ENCODE measurements at places on chromosomes 5 and 9.

- DNase-seq, result no peak
Measured at GRCh38 chr5:107341376-107342084, 329.2 kb downstream of the EFNA5 start.

- DNase-seq, result no peak
Measured at GRCh38 chr9:96411129-96411838, 6.9 kb downstream of the ZNF367 start.

GRCh38 chr9:10045598-10045997 is 567.2 kb downstream of the PTPRD start:
- no peak for DNase-seq

GRCh38 chr9:116767219-116767618 is 80.1 kb downstream of the TRIM32 start:
- no peak for DNase-seq

- DNase-seq, result no peak
Measured at GRCh38 chr5:80204808-80205614, 50.8 kb downstream of the SERINC5 start.

DNA sequence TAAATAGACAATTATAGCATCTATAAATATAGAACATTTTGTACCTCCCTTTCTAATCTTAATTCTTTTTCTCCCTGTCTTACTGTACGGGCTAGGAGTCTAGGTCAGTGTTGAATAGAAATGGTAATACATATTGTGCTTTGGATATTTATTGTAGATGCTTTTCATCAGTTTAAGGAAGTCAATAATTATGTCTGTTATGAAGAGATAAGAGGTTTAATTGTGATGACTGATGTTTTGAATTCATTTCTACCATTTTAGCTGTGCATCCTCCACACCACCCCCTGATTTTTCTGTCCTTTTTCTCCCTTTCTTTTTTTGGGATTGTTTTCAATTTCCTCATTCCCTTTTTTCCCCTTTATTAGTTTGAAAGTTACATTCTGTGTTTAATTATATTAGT is 95.8 kb downstream of the DOCK2 start:
- no peak for DNase-seq

DNA sequence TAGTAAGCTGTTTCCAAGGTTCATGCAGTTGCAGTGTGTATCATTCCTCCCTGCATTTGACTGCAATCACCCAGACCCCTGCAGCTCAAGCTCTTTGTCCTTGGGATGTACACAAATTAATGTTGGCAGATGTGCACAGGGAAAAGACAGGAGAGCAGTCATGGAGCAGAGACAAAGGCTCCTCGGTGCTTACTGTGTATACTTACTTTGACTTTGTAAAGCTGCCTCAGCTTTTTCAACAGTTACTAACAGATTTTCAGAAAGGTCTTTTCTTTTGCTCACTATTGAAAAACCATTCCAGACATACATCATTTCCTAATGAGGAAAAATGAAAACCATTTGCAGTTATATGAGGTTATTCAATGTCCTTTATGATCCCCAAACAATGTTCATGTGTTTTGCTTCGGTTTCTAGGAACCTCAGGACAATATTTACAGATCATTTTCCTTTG is 124.9 kb downstream of the TTC39B start:
- DNase-seq, result no peak

DNA sequence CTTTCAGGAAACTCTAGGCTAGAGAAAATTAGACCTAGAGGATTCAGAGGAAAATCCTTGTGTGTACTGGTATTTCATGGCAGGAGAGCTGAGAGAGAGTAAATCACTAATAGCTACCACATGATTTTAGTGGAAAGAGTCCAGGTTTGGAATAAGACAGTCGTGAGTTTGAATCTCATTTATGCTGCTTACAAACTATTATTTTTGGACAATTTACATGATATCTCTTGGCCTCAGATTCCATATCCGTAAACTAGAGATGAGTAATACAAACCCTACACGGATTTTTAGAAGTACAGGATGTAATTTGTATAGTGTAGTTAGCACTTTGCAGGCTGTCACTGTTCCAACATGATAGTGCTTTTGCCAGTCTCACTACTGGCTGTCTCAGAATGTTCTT is 2.7 kb downstream of the IL31RA start:
- DNase-seq, result no peak

DNA sequence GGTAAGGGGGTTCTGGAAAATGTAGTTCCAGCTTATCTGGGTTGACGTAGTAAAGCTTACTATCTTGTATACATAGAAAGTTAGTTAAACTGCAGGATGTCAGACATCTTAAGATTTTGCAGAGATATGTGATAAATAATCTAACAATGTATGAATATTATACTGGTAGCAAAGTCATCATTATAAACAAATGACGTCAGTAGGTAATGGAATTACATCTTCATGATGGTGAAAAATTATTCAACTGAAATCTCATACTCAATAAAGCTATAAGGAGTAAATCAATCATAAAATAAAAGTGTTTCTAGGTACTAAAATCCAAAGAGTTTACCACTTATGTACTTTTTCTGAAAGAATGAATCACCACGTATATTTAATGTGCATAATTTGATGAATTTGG is 217.3 kb upstream of the CDH10 start:
- DNase-seq, result no peak

DNA sequence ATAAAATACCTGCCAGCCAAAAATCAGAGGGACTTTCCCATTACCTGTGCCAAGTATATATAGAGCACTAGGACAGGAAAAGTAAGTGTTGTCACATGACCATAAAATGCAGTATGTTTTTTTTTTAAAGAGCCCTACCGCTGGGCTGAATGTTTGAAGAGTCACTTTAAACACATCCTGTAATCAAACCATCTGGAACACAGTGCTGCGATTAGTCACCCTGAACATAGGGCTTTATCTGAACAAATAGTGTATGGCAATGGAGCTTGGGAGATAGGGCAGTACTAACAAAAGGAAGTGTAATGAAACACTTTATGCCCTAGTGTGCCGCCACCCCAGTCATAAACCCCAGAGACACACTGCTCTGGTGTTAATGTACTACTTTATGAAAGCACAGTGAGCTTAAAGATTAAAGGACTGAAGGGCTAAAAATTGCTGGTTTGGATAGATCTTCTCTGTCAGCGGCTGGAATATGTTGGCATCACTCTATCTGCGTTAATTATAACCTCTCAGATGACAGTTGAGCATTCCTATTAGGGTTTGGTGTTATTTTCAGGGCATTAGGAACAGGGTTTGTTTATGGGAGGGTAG is 90.4 kb downstream of the ZNF608 start:
- DNase-seq, result no peak

- no peak for DNase-seq
Measured at GRCh38 chr5:37552161-37552560, 173.0 kb downstream of the WDR70 start.

- DNase-seq, result no peak
Measured at GRCh38 chr9:4389755-4390154, 89.9 kb upstream of the GLIS3 start.

DNA sequence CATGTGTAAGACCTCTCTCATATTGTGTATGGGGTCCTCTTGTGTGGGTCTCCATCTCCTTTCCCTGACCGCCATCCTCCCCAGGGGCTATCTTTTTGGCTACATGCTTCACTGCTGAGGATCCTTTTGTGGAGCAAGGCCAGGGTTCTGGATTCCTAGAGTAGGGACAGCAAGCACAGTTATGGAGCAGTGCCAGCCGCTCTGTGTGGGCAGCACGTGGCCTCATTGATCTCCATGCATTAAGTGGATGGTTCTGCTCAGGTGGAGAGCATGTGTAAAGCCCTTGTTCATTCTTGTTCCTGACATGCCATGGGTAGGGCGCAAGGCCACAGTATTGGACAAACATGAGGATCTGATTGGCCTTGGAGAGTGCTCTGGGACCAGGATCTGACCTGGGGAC is 8.9 kb downstream of the PHF2 start:
- DNase-seq, result no peak

DNA sequence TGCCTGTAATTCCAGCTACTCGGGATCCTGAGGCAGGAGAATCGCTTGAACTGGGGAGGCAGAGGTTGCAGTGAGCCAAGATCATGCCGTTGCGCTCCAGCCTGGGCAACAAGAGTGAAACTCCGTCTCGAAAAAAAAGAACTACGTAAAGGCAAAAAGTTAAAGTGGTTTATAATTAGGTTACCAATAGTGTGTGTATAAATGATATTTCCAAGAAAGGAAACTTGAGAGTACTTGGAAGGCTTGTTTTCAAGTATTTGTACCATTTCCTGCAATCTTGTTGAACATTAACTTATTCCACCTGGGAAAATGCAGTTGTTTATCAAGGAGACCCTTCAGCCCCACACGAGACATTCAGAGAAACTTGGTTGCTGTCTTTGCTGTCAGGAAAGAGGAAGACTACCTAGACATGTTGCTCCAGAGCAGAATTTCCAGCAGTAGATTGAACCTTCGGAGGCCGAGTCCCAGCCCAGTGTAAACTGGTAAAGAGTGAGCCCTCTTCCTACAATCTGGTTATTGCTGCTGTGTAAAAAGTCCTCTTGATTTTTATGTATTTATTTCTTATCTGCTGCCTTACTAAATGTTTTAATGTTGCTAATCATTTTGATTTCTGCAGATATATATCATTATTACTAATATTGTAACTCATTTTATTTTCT is 30.1 kb downstream of the STXBP1 start:
- DNase-seq, result no peak

DNA sequence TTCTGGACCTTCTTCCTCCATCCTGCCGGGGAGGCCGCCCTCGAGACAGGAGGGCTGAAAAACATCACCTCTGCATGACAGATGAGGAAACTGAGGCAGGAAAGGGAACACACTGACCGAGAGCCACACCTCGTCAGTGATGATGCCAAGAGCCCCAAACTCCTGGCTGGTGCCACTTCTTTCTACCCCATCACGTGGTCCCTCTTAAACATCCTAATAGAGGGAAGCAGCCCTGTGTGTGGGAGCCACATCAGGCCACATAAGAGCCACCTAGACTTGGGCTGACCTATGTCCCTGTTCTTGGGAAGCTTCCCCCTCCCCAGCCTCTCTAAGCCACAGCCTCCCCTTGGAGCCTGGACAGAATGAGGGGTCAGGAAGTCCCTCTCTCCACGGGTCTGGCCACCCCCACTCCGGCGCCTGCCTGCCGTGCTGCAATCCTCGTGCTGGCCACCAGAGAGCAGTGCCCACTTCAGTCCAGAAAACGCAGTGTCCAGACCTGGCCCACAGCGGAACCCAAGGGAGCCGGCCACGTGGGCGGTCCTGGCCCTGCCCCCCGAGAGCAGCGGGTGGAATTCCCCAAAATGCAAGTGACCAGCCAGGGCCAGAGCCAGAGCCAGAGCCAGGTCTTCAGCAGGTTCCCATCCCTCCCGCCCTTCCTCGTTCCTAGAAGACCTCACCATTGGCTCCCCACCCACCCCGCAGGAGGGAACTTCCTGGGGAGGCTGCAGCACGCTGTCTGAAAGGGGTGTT is 54.7 kb upstream of the SARDH start:
- DNase-seq, result peak; percentile 69

- DNase-seq, result no peak
Measured at GRCh38 chr5:67693956-67694809, 497.6 kb upstream of the CD180 start.

GRCh38 chr9:38687992-38688391 is 31.9 kb downstream of the FAM240B start:
- DNase-seq, result no peak

DNA sequence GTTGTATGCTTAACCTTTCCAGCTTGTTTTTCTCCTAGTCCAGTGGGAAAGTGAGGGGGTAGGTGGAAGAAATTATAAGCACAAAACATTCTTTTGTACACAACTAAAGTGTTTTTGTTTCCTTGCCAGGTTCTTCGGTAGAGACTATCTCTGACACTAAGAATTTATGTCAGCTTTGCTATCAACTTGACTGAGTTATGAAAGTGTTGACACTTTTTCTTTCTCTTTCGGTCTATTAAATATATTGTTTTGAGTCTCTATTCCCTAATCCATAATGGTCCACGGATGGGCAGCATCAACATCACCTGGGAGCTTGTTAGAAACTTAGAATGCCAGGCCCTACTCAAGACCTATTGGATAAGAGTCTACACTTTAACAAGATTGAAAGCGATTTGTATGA is 195.0 kb upstream of the ATP10B start:
- DNase-seq, result no peak

- no peak for DNase-seq
Measured at GRCh38 chr5:169091396-169091980, 209.5 kb downstream of the SLIT3 start.

DNA sequence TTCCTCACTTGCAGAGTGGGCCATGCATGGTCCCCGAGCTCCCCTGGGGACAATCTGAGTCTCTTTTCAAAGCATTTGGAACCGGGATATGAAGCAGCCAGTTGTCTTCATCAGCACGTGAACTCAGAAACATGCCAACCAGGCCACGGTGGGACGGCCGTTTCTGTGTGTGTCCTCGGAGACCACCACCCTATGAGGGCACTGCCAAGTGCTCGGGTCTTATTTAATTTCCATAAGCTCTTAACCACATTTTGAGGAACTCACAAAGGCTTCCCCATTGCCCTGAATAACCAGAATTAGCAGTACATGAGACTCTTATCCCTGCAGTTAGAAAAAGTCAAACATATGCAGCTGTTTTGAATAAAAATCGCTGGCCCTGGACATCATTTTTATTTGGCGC is 60.1 kb downstream of the OTULIN start:
- no peak for DNase-seq

DNA sequence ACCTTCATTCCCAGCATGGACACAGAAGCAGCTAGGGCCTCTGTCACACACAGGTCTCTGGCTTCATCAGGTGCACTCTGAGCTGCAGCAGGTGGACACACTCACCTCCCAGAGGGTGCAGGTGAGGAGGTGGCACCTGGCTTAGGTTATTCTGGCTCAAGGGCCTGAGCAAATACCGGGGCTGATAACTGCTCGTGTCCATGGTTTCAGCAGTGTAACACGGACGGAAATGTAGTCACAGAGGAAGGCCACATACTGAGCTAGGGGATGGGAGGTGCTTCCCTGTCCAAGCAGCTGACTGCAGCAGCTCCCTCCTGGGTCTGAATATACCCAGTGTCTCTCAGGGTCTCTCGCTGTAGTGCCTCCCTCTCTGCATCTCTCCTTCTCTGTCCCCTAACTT is 5.7 kb downstream of the PHF2 start:
- DNase-seq, result no peak

GRCh38 chr9:133658442-133659431 is 22.6 kb downstream of the DBH start:
- DNase-seq, result no peak

DNA sequence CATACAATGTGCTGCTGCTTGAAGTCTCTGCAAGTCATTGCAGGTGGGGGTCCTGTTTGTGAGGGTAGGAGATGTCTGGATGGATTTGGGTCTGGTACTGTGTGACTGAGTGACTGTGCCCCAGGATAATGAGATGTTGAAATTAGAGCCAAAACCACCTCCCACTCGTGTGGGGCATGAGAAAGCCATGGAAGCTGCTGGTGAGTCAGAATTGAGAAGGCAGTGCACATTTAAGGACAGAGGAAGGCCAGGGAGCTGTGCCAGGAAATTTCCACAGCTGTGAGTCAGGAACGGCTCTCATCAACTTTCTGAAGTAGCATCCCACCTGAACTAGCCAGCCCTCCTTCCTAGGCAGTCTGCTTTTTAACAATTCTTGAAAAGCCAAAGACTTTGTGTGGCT is 229.8 kb downstream of the DRD1 start:
- no peak for DNase-seq
